ENCODE measurements at places on chromosomes 13 and 19. TPM values are rescaled to one million over a fixed set of nuclear protein-coding genes. Genes with fewer than 3 reads are reported as not detected.

GRCh38 chr13:85659493-85659892 lies 139.7 kb downstream of the SLITRK6 start:
- H3K36me3 ChIP-seq = no peaks in the 10 kb centered on the region
- H3K27me3 ChIP-seq = no peaks in the 10 kb centered on the region
- H3K27ac ChIP-seq = no peak overlapping the region
- H3K4me1 ChIP-seq = no peaks in the 10 kb centered on the region
- DNase-seq = no peak

GRCh38 chr13:76894401-76895110 lies 8.4 kb upstream of the KCTD12 start:
- H3K36me3 ChIP-seq = no peaks in the 10 kb centered on the region
- no peaks in the 10 kb centered on the region for H3K27me3 ChIP-seq
- no peak for DNase-seq
- H3K27ac ChIP-seq = no peak overlapping the region

DNA sequence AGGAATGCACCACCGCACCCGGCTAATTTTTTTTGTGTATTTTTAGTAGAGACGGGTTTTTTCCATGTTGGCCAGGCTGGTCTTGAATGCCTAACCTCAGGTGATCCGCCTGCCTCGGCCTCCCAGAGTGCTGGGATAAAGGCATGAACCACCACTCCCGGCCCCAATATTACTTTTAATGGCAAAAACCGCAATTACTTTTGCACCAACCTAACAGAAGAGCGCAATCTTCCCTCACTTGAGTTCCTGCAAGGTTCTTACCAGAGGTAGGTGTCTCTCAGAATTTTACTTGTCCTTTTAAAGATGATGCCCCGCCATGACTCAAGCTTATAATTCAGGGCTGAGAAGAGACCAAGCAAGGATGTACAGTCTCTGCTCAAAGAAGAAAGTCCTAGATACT lies 1774.1 kb upstream of the PCDH20 start:
- H3K36me3 ChIP-seq = no peaks in the 10 kb centered on the region
- no peak overlapping the region for H3K4me3 ChIP-seq
- no peaks in the 10 kb centered on the region for H3K27me3 ChIP-seq
- no peaks in the 10 kb centered on the region for H3K4me1 ChIP-seq
- no peak for DNase-seq

GRCh38 chr19:4559569-4559968 lies at the start of gene SEMA6B:
TSS of gene SEMA6B (minus strand) at chr19:4559684. CDS start at chr19:4558457, 1,227 bp downstream.
- H3K27ac ChIP-seq = peak within 1 kb of the TSS; percentile 85
- peak; percentile 90 for DNase-seq
- peaks cover 18% of the 10 kb centered on the region for H3K36me3 ChIP-seq
- H3K4me3 ChIP-seq = peak within 1 kb of the TSS; percentile 28
- H3K4me1 ChIP-seq = peaks cover 23% of the 10 kb centered on the region

DNA sequence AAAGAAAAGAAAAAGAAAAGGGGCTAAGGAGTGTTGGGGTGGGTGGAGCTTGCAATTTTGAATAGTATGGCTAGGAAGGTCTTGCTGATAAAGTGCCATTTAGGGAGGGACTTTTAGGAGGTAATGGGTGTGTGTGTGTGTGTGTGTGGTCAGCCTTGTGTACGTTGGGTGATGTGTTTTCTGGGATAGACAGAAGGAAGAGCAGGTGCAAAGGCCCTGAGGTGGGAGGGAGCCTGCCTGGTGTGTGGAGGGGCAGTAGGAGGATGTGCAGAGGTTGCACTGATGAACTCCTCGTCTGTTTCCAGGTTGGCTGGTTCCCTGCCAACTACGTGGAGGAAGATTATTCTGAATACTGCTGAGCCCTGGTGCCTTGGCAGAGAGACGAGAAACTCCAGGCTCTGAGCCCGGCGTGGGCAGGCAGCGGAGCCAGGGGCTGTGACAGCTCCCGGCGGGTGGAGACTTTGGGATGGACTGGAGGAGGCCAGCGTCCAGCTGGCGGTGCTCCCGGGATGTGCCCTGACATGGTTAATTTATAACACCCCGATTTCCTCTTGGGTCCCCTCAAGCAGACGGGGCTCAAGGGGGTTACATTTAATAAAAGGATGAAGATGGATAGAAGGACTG lies 30.5 kb upstream of the ADGRE1 start:
- H3K4me3 ChIP-seq = no peak overlapping the region
- peak; percentile 41 for DNase-seq
- no peak overlapping the region for H3K27ac ChIP-seq
- H3K36me3 ChIP-seq = peaks cover 73% of the 10 kb centered on the region

GRCh38 chr13:30664689-30665275 lies 47.1 kb downstream of the USPL1 start:
- no peak overlapping the region for H3K4me3 ChIP-seq
- H3K27me3 ChIP-seq = no peaks in the 10 kb centered on the region
- no peak for DNase-seq
- no peaks in the 10 kb centered on the region for H3K36me3 ChIP-seq
- peaks cover 40% of the 10 kb centered on the region for H3K4me1 ChIP-seq
- no peak overlapping the region for H3K27ac ChIP-seq

DNA sequence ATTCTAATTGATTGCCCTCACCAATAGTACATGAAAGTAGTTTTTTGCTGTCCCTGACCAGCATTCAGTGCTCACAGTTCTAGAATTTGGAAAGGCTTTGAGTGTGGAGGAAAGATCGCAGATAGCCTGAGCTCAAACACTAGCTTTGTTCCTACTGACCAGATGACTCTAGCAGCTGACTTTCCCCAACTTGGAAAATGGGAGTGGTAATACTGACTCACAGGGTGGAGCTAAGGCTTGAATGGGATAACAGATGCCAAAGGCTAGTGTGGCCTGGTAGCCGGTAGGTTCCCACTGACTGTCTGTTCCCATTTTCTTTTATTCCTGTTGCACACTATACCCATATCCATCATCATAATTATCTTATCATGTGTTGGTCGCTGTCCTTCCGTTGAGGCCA lies 3.7 kb downstream of the ZSCAN22 start:
- no peaks in the 10 kb centered on the region for H3K27me3 ChIP-seq
- peaks cover 11% of the 10 kb centered on the region for H3K36me3 ChIP-seq
- H3K4me1 ChIP-seq = peaks cover 26% of the 10 kb centered on the region
- H3K4me3 ChIP-seq = no peak overlapping the region

DNA sequence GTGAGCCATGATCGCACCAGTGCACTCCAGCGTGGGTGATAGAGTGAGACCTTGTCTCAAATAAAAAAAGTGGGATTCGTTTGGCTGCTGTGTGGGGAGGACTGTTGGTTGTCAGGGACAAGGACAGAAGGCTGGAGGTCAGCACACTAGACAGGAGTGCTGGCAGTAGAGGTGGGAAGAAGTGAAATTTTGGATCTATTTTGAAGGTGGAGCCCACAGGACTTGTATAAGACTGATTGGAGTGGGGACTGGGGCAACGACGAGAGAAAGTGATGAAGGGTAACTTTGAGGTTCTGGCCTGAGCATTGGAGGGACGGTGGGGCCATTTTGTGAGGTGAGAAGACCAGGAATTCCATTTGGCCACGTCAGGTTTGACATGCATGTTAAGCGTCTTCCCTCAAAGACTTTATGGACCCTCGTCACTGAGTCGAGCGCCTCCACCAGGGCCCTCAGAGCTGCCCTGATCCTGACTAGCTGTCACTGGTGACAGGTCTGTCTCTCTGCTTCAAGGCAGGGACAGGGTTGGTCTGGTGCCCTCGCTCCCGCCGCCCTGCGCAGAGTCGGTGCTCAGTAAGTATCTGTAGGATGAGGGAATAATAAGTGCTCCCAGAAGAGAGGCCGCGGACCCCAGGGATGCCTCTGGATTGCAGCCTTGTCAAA lies 673 bp downstream of the CTU1 start:
- peak overlapping the region; percentile 90 for H3K4me3 ChIP-seq
- peaks cover 56% of the 10 kb centered on the region for H3K4me1 ChIP-seq
- H3K36me3 ChIP-seq = no peaks in the 10 kb centered on the region
- no peak for DNase-seq
- H3K27me3 ChIP-seq = no peaks in the 10 kb centered on the region

GRCh38 chr13:71607575-71607974 lies 259.4 kb downstream of the DACH1 start:
- H3K4me1 ChIP-seq = no peaks in the 10 kb centered on the region
- no peaks in the 10 kb centered on the region for H3K36me3 ChIP-seq
- no peak for DNase-seq

- no peaks in the 10 kb centered on the region for H3K27me3 ChIP-seq
- no peak for DNase-seq
- H3K27ac ChIP-seq = no peak overlapping the region
These were observed 28.3 kb upstream of the PCDH9 start for GRCh38 chr13:67258482-67258881.

- H3K27me3 ChIP-seq = no peaks in the 10 kb centered on the region
- no peak for DNase-seq
- H3K4me1 ChIP-seq = no peaks in the 10 kb centered on the region
- H3K4me3 ChIP-seq = no peak overlapping the region
- no peaks in the 10 kb centered on the region for H3K36me3 ChIP-seq
- H3K27ac ChIP-seq = no peak overlapping the region
These were observed 68.7 kb downstream of the RASL11A start for GRCh38 chr13:27339299-27339698.

DNA sequence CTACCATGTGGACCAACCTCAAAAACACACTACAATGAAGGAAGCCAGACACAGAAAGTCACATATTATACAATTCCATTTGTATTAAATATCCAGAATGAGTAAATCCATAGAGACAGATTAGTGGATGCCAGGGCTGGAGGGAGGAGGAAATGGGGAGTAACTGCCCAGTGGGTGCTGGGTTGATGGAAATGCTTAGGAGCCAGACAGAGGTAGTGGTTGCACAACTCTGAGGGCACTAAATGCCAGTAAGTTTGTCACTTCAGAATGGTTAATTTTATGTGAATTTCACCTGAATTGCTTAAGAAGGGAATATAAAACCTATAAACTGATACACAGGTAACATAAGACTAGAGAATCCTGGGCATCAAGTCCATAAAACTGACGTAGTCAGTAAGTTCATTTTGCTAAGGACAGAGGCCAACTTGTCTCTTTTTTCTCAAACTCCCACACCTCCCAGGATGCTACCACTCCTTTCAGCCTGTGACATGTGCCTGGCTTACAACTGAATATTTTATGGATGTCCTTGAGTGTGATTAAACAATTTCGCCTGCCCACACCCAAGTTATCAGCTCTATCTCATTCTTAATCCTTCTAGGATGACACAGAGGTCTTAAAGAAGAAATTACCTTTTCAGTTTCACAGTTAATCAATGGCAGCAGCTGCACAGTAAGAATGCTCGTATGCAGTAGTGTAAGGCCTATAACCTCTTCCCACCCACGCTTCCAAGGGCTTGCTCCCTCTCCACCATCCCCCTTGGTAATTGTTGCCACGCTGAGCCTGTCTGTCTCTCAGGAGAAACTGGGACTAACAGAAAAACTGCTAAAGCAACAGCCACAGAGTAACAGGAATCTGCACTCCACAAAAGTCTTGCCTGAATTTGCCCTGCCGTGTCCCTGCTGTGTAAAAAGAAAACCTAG lies 5.9 kb upstream of the MLNR start:
- no peaks in the 10 kb centered on the region for H3K36me3 ChIP-seq
- no peak overlapping the region for H3K4me3 ChIP-seq
- no peak for DNase-seq
- H3K27me3 ChIP-seq = peaks cover 17% of the 10 kb centered on the region
- peak overlapping the region; percentile 54 for H3K27ac ChIP-seq

DNA sequence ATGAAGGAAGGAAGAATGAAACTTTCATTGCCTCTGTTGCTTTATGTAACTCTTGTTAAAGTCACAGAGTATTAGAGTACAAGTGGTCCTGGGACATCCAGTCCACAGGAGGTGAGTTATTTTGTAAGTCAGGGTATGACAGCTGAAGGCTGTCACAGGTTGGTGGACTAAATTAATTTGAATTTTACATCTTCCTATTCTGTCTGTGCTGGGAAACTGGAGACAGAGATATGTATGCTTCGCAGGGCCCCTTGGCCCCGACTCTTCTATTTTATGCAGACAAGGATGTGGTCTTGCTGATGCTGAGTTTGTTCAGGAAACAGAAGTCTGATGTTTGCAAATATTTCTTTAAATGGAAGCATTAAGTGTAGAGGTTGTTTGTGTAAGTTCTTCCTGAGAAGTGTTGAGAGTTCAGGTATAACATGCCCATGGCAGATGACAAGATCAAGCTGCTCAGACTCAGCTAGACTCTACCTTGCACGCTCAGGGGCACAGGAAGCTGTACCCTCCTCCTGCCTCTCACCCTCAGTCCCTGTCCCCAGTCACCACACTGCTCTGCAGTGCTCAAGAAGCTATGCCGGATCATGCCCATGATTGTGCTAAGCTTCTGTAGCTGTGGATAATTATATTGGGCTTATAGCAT lies 23.4 kb downstream of the RASL11A start:
- no peaks in the 10 kb centered on the region for H3K36me3 ChIP-seq
- no peaks in the 10 kb centered on the region for H3K27me3 ChIP-seq
- peaks cover 3% of the 10 kb centered on the region for H3K4me1 ChIP-seq
- H3K27ac ChIP-seq = peak overlapping the region; percentile 54
- no peak overlapping the region for H3K4me3 ChIP-seq
- DNase-seq = no peak

- H3K4me1 ChIP-seq = no peaks in the 10 kb centered on the region
- DNase-seq = no peak
- no peak overlapping the region for H3K27ac ChIP-seq
- no peaks in the 10 kb centered on the region for H3K36me3 ChIP-seq
- peaks cover 36% of the 10 kb centered on the region for H3K27me3 ChIP-seq
These were observed 12.7 kb downstream of the SOX1 start for GRCh38 chr13:112079696-112080095.

GRCh38 chr13:104170980-104171555 lies 1104.9 kb upstream of the SLC10A2 start:
- H3K4me1 ChIP-seq = no peaks in the 10 kb centered on the region
- no peak overlapping the region for H3K27ac ChIP-seq
- no peaks in the 10 kb centered on the region for H3K27me3 ChIP-seq
- no peaks in the 10 kb centered on the region for H3K36me3 ChIP-seq

GRCh38 chr13:99843872-99844271 lies 127.7 kb downstream of the ZIC5 start:
- no peak for DNase-seq
- no peaks in the 10 kb centered on the region for H3K27me3 ChIP-seq
- no peak overlapping the region for H3K4me3 ChIP-seq
- H3K4me1 ChIP-seq = no peaks in the 10 kb centered on the region
- H3K27ac ChIP-seq = no peak overlapping the region

DNA sequence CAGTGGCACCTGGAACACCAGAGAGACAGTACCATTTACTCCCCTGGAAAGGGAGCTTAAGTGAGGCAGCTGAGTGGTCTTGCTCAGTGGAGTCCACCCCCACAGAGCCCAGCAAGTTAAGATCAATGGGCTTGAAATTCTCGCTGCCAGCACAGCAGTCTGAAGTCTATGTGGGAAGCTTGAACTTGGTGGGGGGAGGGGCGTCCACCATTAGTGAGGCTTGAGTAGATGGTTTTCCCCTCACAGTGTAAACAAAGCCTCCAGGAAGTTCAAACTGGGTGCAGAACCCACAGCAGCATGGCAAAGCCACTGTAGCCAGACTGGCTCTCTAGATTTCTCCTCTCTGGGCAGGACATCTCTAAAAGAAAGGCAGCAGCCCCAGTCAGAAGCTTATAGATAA lies 30.3 kb upstream of the CEACAM4 start:
- no peak overlapping the region for H3K4me3 ChIP-seq
- no peak for DNase-seq
- no peaks in the 10 kb centered on the region for H3K36me3 ChIP-seq
- H3K27me3 ChIP-seq = peaks cover 3% of the 10 kb centered on the region
- H3K4me1 ChIP-seq = no peaks in the 10 kb centered on the region

The SSC5D gene
- 27.1 TPM for total RNA-seq

The CRX gene
- total RNA-seq = not detected

The KLK3 gene
- not detected for total RNA-seq

The CYP4F22 gene
- total RNA-seq = 0.37 TPM

The KISS1R gene
- total RNA-seq = 0.50 TPM

The IFT88 gene
- 8.8 TPM for total RNA-seq

The MAB21L1 gene
- total RNA-seq = 0.79 TPM

The CACNG8 gene
- total RNA-seq = not detected

The COX6B2 gene
- 0.30 TPM for total RNA-seq
